Renal pelvis (tissue), 12 donors: ENCODE measurements at places on chromosomes 16 and 17. TPM values are rescaled to one million over a fixed set of nuclear protein-coding genes. Genes with fewer than 3 reads are reported as not detected.

- peak; percentile 3 for DNase-seq
Observed at GRCh38 chr17:71111934-71112333, 942.6 kb downstream of the KCNJ2 start.

GRCh38 chr16:85675251-85675874, 13.4 kb downstream of the GINS2 start:
- DNase-seq, result no peak

- no peak for DNase-seq
Observed at GRCh38 chr16:31456988-31457360, 2.3 kb upstream of the ARMC5 start.

DNA sequence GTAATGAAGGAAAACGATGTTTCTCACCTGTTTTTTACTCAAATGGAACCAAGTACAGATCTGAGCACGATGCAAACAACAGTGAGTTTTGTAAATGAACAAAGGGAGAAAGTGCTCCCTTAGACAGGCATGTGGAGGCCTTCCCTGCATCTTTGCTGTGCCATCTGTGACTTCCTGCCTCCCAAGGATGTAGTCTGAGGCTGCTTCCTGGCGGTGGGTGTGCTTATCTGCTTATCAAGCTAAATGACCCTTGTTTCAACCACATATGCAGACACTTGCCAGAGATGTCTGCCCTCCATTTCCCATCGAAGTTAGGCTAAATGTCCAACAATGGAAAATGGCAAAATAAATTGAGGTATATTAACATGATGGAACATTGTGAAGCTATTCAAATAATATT, 34.6 kb downstream of the RGS9 start:
- DNase-seq, result no peak

GRCh38 chr16:7185689-7186088, 147.0 kb upstream of the RBFOX1 start:
- DNase-seq, result no peak

GRCh38 chr16:21646721-21647561, 5.5 kb downstream of the IGSF6 start:
- DNase-seq, result no peak

GRCh38 chr16:81164481-81164880, 68.3 kb upstream of the GCSH start:
- DNase-seq, result no peak

- no peak for DNase-seq
Observed at GRCh38 chr17:78223061-78223460, 8.4 kb upstream of the TMEM235 start.

DNA sequence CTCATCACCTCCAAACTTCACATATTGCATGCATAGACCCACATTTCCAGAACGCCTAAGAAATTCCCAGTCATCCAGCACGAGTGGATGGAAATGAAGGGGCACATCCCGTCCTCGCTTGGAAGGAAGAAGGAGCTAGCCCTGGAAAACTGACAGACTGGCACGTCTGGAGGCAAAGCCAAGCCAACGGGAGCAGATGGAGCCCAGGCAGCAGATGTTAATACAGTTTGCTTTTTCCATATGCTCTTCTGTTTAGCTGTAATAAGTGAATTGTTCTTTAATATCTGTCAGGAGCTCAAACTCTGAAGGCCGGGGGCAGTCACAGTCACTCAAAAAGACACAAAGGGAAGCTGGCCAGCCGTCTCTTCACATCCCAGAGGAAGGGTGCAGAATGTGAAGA, 187.7 kb downstream of the XYLT1 start:
- DNase-seq, result no peak

Gene PLA2G10
- polyA plus RNA-seq, result 0.74 TPM

Gene SOST
- 59.3 TPM for polyA plus RNA-seq
